ENCODE measurements at places on chromosomes 12 and 14. TPM values are rescaled to one million over a fixed set of nuclear protein-coding genes. Genes with fewer than 3 reads are reported as not detected.

The RNF212B gene
- not detected for total RNA-seq

The KCNH3 gene
- 1.1 TPM for total RNA-seq

The TAMALIN gene
- total RNA-seq, result 36.3 TPM

The CEBPE gene
- not detected for total RNA-seq

The CMKLR1 gene
- total RNA-seq, result 7.8 TPM

The PEBP1 gene
- 432 TPM for total RNA-seq

The LRP1-AS gene
- total RNA-seq, result not detected

The ASIC1 gene
- total RNA-seq, result 3.6 TPM

The LRRC10 gene
- 22.2 TPM for total RNA-seq

The AKAP5 gene
- 0.23 TPM for total RNA-seq
